ENCODE measurements at places on chromosomes 4 and X.

DNA sequence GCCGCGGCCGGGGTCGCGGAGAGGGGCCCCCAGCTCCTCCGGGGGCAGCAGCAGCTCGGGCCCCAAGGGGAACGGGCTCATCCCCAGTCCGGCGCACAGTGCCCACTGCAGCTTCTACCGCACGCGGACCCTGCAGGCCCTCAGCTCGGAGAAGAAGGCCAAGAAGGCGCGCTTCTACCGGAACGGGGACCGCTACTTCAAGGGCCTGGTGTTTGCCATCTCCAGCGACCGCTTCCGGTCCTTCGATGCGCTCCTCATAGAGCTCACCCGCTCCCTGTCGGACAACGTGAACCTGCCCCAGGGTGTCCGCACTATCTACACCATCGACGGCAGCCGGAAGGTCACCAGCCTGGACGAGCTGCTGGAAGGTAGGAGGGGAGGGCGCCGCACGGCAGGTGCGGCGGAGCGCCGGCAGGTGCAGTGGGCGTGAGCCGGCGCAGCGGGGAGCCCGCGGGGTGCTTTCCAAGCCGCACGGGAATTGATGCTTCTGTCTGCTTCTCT is 886 bp downstream of the DCLK2 start:
- DNase-seq = peak; percentile 57

DNA sequence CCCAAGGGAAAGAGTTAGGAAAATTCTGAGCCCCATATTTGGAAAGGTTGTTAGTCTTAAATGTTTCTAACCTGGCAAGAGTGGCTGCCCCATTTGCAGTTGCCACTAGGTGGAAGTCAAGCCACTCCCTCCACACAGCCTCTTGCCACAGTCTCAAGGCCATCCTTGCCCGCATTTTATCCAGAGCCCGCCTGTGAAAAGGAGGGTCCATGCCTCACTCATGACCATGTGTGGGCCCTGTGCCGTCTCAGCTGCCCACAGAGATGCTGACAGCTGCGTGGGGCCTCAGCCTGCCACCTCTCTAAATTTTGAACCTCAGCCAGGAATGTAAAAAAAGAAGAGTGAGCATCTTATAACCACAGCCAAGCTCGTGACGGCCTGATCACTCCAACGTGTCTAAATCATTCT is 201.5 kb upstream of the FAM241A start:
- peak; percentile 40 for DNase-seq

- DNase-seq = no peak
These were observed 156.7 kb downstream of the ATP10D start for GRCh38 chr4:47641755-47642154.

- DNase-seq = no peak
These were observed 12.2 kb upstream of the PARM1 start for GRCh38 chr4:74920704-74921103.

GRCh38 chr4:65924843-65925242 is 254.6 kb upstream of the EPHA5 start:
- DNase-seq = no peak

DNA sequence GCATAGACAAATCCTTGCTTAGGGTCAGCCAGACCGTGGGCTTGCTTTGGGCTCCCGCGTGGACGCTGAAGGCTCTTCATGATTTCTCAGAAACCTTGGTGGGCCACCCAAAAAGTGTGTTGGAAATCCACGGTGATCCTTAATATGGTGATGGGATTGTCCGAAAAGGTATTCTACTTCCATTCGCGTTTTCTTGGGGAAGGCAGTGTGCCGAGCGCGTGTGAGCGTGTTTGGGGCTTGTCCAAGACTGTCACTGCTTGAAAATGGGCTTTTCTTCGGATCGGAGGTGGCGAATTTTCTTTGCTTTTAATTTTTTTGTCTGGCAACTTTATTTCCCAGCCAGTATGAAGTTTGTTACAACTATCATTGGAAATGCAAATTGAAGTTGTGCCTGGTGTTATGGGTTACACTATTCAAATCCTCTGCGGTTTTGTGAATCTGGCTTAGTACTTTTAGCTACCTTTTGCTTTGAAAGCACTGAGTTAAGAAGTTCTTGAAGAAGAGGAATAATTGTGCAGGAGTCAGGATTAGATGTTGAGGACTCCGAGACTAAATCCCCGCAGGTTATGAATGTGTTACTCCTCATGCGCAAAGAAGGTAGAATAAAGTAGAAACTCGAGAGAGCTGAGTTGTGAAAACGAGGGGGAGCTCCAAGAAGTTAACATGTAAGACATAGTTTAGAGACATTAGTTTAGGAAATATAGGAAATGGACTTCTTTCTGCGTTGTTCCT is 3.2 kb downstream of the SPRY1 start:
- DNase-seq = no peak
